ENCODE measurements at places on chromosomes 6 and 20.

DNA sequence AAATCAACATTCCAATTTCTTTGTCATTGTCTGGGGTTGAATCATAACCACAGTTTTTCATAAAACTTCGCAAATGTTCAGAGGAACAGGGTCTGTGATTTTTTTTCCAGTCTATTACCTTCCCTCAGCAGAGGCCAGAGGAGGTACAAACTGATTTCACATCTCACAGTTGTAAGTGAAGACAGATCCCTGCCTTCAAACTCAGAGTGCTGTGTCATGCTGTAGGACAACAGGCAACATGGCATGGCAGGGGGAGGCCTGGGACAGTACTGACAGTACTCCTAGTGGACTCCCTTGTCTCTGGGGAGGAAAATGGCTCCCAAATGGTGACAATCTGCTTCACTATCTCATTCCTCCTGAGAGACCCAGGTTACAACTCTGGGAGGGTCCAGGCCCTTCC lies 308.6 kb downstream of the CDC5L start:
- no peak for DNase-seq

- DNase-seq: no peak
Observed at GRCh38 chr6:30282522-30282921, 44.2 kb upstream of the TRIM39 start.

- no peak for DNase-seq
Observed at GRCh38 chr6:1652842-1653241, 43.1 kb downstream of the FOXC1 start.

DNA sequence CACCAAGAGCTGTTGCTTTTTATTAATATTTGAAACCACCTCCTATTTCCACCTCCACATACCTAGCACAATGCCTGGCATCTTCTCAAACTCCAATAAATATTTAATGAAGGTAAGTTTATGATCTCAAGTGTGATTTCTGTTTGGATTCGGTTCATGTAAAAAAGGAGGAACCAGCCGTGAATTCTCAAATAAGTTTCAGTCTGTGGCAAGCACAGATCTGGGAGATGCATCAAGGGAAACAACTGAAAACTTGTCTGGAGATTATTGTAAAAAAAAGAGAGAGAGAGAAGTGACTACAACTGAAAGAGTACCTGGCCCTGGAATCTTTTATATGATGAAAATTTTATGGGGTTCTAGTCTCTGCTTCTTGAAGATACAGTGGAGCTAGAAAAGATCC lies 52.8 kb upstream of the PNRC1 start:
- DNase-seq: no peak

DNA sequence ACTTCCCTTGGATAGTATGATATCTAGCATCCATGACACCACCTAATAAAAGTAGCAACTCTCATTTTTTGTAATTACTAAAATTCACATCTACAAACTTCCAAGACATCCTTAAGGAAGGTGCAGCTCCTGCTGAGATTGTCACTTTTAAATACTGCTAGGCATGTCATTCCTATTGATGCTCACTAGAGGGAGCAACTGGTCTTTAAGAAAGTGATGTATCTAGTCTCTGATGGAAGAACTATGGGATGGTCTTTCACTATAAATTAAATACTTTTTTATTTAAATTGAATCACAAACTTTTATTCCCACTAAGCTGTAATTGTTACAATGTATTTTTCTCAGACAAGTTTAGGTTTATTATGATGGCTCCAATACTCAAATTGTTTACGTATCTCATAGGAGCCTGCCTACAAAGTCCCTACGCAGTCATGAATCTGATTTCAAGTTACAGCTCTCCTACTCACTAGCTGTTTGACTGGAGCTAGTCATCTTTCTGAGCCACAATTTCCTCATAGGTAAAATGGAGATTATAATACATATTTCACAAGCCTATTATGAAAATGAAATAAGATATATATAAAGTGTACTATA lies 8.1 kb upstream of the TSPYL1 start:
- DNase-seq: no peak

DNA sequence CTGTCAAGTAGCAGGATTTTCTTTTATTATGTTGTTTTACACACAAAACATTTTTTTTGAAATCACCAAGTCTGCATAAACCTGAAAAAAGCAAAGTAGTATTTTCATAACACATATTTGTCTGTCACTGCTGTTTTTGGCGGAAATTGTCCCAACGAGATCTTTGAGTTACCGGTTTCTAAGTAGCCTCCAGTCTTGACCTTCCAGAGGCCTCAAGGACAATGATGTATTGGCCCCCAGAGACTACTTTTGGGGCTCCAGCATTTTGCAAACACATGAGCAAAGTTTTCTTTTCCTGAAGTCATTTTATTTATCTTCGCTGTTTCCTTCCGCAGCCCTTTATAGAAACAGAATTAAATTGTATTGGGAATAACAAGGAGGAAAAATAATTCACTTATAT lies 862.6 kb downstream of the KIF16B start:
- no peak for DNase-seq

DNA sequence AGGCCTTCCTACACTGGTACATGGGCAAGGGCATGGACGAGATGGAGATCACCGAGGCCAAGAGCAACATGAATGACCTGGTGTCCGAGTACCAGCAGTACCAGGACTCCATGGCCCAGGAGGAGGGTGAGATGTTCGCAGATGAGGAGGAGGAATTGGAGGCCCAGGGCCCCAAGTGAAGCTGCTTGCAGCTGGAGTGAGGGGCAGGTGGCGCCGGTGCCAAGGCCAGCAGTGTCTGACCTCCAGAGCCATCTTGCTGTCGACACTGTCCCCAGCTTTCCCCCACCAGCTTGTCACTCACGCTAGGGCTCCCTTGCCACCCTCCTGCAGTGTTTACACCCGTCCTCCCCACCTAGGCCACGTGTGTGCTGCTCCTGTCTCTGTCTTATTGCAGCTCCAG lies 12.2 kb downstream of the GABRR2 start:
- DNase-seq: no peak

DNA sequence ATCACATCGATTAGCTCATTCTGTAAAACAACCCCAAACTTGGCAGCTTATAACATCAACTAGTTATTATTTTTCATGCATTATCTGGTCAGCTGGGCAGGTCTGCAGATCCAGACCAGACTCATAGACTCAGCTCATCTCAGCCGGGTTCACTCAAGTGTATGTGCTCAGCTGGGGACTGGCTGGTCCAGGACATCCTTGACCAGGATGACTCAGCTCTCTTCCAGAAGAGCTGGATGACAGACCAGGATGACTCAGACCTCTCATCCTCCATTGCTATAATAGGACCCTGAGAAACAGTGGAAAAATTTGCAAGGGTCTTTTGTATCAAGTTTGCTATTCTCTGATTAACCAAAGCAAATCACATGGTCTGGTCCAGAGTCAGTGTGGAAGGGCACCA lies 312.5 kb upstream of the PLCB4 start:
- no peak for DNase-seq

DNA sequence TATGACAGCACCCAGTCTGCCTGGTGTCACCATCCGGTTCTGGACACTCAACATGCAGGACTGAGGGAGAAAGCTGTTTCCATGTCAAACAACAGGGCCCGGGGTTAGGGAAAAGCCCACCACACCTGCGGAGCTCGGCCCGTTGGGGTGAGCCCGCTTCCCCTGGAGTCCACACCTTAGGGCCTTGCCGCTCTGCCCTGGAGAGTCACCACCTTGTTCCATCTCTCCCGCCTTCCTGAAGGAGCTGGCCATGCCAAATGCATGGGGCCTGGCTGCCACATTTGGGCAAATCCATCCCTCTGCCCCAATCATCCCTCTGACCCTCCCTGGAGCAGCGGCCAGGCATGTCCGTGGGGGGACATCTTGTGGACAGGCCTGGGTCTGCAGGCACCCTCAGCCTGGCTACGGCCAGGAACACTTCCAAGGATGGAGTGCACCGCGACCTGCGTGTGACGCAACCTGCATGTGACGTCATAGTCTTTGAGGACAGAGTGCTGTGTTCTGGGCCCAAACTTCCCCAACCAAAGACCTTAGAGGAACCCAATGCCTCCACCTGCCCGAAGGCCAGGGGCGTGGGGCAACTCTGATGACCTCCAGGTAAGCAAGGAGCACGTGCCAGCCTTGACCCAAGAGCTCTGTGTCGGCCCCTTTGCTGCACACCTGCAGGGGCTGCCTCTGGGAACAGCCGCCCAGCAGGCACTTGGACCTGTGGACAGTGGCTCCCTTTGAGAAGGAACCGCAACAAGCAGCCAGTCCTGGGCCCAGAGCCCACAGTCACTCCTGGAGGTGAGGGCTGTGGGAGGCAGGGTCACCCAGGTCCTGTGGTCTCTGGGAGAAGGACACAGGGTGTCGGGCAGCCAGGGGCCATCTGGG lies 1.7 kb downstream of the CABLES2 start:
- no peak for DNase-seq

GRCh38 chr6:384898-385297 lies 6.7 kb upstream of the IRF4 start:
- DNase-seq: no peak

- DNase-seq: no peak
Observed at GRCh38 chr20:63289311-63290135, 3.5 kb upstream of the COL20A1 start.

DNA sequence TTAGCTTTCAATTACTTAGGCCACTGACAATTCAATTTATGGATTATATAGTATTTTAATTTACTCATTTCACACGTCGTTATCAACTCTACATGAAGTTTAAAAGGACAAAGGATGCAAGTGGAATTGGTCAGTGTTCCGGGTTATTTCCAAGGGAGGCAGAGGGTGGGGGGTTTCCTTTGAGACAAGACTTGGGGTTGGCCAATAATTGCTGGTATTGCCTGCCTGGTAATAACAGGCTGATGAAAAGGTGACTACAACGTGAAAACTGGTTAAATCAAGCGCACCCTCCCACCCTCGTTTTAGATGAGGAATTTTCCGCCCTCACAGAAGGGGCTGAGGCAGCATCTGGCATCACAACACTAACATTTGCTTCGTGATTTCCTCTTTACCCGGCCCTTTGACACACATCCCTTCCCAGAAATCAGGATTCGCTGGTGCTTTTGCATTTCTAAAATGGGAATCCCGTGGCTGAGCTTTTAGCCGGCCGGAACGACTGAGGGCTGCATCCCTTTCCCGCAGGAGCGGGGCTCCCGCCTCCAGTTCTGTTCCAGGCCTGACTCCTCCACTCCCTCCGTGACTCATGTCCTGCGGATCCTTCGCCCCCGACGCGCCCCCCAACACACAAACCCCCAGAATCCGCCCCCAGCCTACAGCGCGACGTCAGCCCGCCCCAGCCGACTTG lies 999 bp upstream of the PIM1 start:
- peak; percentile 21 for DNase-seq

GRCh38 chr20:11091511-11091910 lies 417.7 kb upstream of the JAG1 start:
- no peak for DNase-seq
